ENCODE measurements at places on chromosomes 16 and 17.

DNA sequence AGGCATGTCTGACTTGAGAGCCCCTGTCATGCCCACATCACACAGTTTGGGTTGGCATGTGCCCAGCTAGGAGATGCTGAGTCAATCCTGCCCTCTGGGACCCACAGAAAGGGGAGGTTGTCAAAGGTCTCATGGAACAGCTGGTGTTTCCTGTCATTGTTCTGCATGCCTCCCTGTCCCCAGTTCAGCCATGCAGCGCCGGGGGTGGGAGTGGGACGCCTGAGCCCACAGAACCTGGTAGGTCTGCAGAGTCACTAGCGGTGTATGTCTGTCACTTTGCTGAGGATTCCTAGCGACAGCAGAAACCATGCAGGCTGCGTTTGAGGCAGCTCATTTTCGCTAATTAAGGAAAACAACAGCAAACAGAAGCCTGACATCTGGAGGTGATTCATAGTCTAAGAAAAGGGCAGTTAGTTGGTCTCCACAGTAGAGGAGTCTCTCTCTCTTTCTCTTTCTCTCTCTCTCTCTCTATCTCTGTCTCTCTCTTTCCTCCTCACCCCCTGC, 19.6 kb upstream of the CCL1 start:
- peak; percentile 58 for DNase-seq

DNA sequence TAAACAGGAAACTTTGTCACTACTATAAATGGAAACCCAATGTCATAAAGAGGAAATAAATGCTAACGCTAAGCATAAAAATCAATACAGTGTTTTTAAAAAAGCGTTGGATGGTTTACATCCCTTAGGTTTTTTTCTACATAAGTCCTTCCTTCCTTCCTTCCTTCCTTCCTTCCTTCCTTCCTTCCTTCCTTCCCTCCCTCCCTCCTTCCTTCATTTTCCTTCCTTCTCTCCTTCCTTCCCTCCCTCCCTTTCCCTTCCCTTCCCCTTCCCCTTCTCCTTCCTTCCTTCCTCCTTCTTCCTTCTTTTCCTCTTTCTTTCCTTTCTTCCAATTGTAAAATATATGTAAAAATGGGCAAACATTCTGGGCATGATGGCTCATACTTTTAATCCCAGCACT, 108.3 kb downstream of the HAPSTR1 start:
- DNase-seq: no peak

GRCh38 chr17:74945543-74945942, 9.8 kb downstream of the OTOP3 start:
- no peak for DNase-seq

DNA sequence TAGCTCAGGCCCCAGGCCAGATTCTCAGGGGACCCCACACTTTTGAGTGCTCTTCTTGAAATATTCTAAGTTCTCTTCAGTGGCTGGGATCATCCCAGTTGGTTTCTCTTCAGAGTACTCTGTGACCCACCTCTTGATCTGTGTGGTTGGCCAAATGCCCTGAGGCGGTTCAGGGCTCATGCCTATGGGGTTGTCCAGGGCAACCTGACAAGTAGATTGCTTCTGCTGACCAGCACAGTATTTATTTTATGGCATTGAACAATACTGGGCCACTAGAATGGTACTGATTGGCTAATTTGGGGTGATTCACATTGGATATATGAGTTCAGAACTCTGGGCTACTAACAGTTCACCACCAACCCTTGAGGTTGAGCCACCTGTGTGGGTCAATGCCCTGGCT, 7.4 kb upstream of the GOSR2 start:
- no peak for DNase-seq

- DNase-seq: no peak
Measured at GRCh38 chr16:3097266-3097665, 1.8 kb downstream of the ZSCAN10 start.

- no peak for DNase-seq
Measured at GRCh38 chr17:48006936-48007709, 30.5 kb downstream of the COPZ2 start.

DNA sequence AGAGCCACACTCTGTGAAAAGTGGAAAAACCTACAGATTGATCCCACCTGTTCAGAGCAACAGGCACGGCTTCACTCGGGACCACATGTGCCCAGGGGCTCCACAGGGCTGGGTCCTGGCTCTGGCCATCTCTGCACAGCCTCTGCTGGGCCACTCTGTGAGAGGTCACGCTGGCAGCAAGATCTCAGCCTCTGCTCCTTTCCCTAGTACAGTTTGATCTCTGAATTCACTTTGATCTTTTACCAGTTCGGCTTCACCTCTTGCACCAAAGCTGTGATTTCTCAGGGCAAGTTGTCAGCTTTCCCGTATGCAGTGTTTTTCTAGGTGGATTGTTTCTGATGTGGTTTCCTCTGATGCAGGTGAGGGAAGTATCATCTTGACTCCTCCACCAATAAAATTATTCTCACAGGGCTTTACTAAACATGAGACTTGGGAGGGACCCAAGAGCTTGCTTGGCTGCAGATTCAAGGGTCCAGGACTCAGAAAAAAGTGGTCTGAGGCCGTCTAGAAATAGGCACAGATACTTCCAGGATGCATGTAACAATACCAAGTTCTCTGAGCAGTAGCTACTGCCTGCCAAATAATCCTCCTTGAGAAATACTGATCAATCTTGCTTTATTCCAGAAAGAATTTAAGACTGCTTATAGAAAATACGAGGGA, 24.0 kb upstream of the ALDH3A1 start:
- DNase-seq: peak; percentile 19

GRCh38 chr17:47204722-47205418, 4.3 kb upstream of the MYL4 start:
- DNase-seq: peak; percentile 90

- no peak for DNase-seq
Measured at GRCh38 chr17:76462556-76463290, 4.7 kb upstream of the AANAT start.

GRCh38 chr17:57002904-57003303, 25.0 kb downstream of the SCPEP1 start:
- no peak for DNase-seq

GRCh38 chr16:30997725-30998711, 12.4 kb downstream of the STX1B start:
- DNase-seq: no peak

- DNase-seq: no peak
Measured at GRCh38 chr16:61471737-61472136, 564.5 kb downstream of the CDH8 start.

GRCh38 chr17:3603119-3603869, 5.9 kb downstream of the TRPV1 start:
- no peak for DNase-seq

DNA sequence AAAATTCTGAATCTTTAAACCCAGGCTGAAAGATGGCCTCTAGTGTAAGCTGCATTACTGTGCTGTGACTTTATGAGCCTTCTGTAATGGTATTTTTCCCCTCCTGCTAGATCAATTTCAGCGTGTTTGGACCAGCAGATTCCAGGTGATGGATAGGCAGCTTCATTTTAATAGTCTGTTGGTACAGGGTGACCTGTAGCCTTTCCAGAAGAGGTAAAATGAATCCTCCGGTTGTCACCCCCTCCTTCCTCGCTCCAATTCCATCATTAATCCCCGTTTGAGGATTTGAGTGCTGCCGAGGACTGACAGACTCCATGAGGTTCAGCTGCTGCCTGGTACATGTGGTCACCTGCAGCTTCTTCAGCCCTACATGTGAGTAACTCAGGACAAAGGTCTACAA, 48.9 kb downstream of the MYH3 start:
- DNase-seq: no peak

GRCh38 chr16:19168371-19169081, 486 bp downstream of the SYT17 start:
- peak; percentile 70 for DNase-seq

- DNase-seq: no peak
Measured at GRCh38 chr16:31286421-31287032, 26.8 kb downstream of the ITGAM start.

GRCh38 chr17:31452561-31453110, 61.2 kb downstream of the RAB11FIP4 start:
- no peak for DNase-seq

- DNase-seq: no peak
Measured at GRCh38 chr17:78146471-78146869, 285 bp downstream of the C17orf99 start.

- DNase-seq: no peak
Measured at GRCh38 chr17:32261936-32262510, 3.6 kb upstream of the RHBDL3 start.

GRCh38 chr16:85781695-85782370, 17.5 kb downstream of the EMC8 start:
- peak; percentile 55 for DNase-seq

DNA sequence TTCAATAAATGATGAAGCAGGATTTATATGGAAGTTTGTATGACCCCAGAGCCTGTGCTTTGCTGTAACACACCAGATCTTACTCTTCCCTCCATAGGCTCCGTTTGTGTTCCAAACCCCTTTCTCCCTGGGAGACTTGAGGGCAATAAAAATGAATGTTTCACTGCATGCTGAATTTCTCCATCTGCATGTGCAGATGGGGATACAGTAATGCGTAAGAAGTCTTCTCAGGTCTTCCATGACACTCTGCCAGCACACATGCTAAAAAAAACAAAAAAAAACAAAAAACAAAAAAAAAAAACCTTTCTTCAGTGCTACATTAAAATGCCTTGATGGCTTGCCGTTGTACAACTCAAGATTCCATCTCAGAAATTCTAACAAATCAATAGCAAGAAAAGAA, 170.2 kb upstream of the ANKFN1 start:
- no peak for DNase-seq

DNA sequence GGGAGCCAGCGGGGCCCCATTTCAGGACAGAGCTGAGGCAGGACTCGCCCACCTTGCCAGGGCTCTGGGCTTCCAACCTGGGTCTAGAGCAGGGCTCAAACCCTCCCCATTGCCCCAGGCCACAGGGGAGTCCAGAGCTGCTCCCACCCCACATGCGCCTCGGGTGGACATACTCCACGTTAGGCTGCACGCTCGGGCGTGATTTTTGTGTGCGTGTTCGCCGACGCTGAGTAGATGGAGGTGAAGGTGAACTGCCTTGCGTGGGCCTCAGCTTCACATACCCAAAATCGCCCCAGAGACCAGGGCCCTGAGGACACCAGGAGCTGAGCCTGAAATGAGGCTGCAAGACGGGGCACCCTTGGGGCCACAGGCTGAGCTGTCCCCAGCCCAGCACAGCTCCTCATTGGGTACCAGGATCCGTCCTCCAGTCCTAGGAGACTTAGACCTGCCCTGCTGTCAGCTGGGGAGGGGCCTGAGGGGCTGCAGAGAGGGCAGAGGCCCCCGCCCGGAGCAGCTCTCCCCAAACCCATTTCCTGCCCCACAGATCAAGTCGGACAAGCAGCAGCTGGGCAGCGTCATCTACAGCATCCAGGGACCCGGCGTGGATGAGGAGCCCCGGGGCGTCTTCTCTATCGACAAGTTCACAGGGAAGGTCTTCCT, 8.2 kb downstream of the CDH15 start:
- DNase-seq: no peak

All from DMS79 treated with DMSO at 0.1 percent for 48 hours (cell line).